ENCODE measurements at places on chromosomes 6 and 20.

DNA sequence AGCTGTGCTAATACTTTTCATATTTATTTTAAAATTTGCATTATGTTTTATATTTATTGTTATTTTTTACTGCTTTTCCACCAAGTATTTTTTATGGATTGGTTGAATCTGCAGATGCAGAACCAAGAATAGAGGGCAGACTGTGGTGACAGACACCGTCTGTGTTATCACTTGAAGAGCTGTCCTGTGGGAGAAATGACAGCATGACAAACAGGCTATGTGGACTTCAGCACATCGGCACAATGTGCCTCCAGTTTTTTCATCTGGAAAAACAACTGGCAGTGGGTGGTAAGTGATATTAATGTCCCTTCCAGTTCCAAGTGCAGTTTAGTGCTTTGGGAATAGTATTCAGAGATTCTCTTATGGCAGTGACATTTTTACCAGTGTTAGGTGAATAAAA, 492.9 kb downstream of the PRKN start:
- no peak for DNase-seq

- no peak for DNase-seq
Observed at GRCh38 chr6:6697620-6698019, 109.1 kb downstream of the LY86 start.

GRCh38 chr20:45993197-45993951, 15.3 kb upstream of the MMP9 start:
- no peak for DNase-seq

DNA sequence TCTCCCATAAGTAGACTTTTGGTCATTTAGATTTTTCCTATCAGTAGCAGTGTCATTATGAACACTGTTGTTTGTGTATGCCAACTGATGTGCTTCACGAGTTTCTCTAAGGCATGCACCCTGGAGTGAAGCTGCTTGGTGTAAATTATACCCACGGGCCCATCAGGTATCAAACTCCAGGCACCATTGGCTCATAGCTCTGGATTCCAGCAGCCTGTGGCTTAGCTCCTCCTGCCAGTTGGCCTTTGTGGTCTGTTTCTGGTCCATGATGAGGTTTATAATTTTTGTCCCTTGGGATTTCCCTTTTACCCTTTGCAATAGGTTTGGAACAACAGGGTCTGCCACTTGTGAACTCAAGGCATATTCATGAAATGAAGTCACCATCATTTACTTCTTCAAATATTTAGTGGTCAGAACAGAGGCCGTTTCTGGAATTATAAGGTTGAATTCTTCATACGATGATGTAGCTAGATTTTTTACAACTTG, 350.5 kb downstream of the PRL start:
- peak; percentile 99 for DNase-seq

GRCh38 chr6:5892669-5893068, 114.1 kb downstream of the NRN1 start:
- no peak for DNase-seq

DNA sequence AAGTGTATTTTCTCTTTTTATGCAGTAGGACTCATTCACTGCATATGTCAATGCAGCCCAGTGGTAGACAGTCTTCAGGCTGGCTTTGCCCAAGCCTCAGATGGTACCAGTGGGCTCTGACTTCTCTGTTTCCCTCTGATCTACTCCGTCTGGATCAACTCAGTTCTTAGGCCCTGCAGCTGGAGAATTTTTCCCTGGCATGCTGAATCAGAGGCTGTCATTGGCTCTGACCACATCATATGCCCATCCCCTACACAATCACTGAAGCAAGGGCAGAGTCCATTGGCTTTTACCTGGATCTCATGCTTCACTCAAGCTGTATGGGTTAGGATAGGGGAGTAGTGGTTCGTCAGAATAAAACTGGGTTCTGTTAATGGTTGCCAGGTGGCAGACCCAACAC, 57.8 kb downstream of the KIZ start:
- DNase-seq, result peak; percentile 41

DNA sequence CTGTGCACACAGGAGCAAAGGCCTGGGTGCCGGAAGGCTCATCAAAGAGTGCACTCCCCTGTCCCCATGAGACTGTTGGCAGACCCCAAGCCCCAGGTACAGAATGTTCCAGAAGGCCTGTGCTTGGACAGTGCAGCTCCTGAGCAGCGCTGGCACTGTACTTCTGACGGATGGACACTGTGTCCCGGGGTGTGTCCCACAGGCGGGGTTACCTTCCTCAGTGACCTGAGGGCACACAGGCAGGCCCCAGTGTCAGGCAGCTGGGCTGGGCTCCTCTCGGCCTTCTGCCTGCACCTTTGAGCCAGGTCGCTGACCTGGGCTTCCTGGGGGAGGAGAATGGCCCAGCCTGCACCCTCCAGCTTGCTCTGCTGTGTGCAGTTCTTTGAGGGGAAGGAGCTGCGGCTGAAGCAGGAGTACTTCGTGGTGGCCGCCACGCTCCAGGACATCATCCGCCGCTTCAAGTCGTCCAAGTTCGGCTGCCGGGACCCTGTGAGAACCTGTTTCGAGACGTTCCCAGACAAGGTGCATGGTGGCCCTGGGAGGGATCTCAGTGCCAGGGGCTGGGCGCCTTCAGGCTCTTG, 30.1 kb downstream of the PYGB start:
- DNase-seq, result no peak

GRCh38 chr6:146297815-146298214, 245.8 kb upstream of the RAB32 start:
- DNase-seq, result no peak

DNA sequence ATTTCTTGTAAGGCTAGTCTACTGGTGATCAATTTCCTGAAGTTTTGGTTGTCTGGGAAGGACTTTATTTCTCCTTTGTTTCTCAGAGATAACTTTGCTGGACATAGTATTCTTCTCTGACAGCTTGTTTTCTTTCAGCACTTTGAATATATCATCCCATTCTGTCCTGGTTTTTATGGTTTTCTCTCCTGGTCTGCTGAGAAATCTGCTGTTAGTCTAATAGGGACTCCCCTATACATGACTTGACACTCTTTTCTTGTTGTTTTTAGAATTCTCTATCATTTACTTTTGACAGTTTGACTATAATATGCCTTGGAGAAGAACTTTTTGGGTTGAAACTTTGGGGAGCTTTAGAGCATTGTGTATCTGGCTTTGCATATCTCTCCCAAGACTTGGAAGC, 112.5 kb downstream of the PRL start:
- DNase-seq, result no peak

GRCh38 chr20:18154342-18154741, 16.7 kb downstream of the KAT14 start:
- no peak for DNase-seq

DNA sequence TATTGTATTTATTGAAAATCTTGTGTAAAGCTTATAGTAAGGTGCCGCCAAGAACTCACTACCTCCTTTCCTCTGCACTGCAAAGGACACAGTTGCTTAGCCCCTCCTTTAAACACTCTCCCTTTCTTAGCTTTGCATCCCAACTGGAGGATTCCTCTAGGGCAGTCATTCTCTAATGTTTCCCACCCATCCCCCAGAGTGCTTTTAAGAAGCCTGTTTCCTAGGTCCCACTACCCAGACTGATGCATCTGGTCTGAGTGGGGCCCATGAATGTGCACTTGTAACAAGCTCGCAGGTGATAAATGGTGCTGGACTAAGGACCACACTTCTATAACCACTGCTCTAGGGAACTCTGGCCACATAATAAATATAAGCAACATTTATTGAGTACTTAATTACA, 55.2 kb downstream of the B4GALT5 start:
- DNase-seq, result no peak

DNA sequence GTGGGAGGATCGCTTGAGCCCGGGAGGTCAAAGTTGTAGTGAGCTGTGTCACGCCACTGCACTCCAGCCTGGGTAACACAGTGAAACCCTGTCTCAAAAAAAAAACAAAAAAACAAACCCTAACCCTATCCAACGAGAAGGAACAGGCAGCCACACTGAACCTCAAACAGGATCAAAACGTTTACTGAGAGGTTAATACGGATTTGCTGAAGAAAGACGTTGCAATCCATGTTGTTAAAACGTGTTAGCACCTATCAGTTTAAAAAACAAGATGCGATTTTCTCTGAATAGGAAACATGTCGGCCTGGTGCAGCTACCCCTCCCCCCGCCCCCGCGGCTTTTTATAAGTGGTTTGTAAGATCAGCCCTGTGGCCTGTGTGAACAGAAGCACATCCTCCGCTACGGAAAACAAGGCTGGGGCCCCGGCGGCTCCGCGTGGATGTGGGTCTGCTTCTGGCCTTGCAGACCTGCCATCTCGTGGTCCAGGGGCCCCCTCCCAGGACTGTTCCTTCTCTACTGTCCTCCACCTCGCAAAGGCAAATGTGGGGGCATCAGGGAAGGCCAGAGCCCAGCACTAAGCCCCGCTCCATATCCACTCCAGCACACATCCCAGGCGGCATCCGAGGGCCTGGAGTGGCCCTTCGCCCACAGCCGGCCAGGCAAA, 11.4 kb downstream of the SLC2A4RG start:
- DNase-seq, result no peak

GRCh38 chr20:20915844-20916243, 190.3 kb downstream of the LINC00237 start:
- DNase-seq, result no peak

Measured in fibroblast of skin of right biceps (primary cell).